Iris pigment epithelial cell (primary cell): ENCODE measurements at places on chromosomes 4 and X.
A peak's percentile ranks its signal among the peaks of the same experiment; 100 is the strongest.

- no peak for DNase-seq
Observed at GRCh38 chr4:85094735-85095134, 128.2 kb upstream of the WDFY3 start.

GRCh38 chrX:140510895-140511295 lies 6.0 kb upstream of the SOX3 start:
- no peak for DNase-seq

DNA sequence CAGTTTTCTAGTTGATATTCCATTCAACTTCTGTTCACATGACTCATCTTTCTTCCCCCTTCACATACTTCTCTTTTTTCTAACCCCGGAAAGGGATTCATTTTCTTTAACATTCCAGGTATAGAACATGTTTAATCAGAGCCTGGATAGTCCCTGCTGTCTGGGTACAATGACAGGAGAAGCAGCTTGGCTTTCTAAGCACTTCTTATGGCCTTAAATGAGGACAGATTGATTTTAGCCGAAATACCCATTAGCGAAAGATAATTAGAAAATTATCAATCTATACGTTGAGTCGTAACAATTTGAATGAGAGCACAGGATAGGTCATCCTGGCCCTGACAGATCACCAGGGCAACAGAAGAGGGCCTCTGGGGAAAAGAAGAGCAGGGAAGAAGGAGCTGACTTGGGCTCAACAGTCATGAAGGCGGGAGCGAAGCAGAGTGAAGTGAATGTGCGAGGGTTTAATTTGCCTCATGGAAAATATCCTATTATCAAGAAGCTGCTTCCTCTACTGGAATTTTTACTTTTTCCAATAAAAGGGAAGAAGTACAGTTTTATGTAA lies 62.2 kb downstream of the PPP1R2C start:
- DNase-seq, result no peak

GRCh38 chr4:186265683-186266652 lies at the start of gene F11:
Gene F11 (plus strand): TSS chr4:186266189. CDS start chr4:186267137, 948 bp downstream.
- DNase-seq, result no peak

DNA sequence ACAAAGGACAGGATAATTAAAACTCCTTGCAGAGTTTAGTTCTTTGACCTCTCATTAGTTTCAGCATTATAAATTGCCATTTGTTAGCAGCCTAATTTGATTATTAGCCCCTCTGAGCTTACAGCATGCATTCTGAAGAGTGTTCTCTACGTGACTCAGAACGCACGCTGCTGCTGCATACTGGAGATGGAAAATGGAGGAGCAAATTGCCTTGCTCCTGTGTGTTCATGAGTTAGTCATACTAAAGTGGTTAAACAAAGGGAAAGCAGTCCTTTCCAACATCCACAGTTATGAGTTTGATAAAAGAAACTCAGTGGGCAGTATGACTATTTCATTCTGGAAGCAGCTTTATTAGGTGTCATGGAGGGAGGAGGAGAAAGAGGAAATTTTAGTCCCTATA lies 922.5 kb downstream of the RPA4 start:
- DNase-seq, result peak; percentile 6

GRCh38 chr4:175767150-175767549 lies 44.9 kb downstream of the GPM6A start:
- DNase-seq, result no peak

DNA sequence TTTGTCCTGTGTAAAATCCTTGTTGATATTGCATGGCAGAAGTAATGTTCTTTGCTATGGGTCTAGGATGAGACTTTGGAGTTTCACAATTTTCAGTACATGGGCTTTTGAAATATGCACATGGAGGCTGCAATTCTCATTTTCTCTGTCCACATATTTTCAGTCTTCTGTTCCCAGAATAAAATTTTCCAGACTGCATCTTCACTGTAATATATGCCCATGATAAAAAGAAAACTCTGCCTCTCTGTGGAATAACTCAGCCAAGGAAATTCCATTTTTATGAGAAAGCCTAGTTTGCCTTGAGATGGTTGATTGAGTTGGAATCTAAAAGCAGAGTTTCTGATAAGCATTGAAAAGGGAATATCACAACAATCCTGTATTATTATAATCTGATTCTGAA lies 601.4 kb upstream of the AADAT start:
- no peak for DNase-seq

DNA sequence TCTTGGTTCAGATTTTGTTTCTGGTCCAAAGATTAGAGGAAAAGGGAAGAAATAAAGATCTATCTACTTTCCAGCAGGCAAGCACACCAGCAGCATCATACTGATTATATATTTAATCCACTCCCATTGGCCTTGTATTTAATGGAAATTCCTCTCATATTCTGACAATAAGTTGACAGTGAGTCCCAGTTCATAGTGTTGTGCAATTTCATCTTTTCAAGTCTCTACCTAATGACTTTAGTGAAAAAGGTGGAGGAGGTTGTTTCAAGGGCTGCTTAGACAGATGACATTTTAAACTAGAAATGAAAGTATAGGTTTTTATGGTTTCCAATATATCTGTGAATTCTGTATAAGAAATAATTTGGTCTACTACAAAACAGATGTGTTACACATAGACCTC lies 298.6 kb downstream of the PABPC4L start:
- no peak for DNase-seq

DNA sequence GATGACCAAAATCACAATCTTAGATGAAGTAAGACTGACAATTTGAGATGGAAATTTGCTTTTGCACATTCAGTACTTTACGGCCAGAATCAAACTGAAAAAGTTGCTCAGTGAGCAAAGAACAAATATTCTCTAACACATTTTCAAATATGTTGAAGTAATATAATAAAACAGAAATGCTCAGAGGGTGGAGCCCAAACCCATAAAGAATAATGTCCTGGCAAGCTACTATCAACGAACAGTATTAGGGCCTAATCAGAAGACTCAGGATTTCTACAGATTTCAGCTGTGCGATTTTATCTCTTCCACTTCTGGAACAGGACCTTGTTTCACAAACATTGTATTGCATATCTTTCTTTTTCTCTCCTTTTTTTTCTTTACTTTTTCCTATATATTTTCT lies 505.0 kb downstream of the TECRL start:
- DNase-seq, result no peak

DNA sequence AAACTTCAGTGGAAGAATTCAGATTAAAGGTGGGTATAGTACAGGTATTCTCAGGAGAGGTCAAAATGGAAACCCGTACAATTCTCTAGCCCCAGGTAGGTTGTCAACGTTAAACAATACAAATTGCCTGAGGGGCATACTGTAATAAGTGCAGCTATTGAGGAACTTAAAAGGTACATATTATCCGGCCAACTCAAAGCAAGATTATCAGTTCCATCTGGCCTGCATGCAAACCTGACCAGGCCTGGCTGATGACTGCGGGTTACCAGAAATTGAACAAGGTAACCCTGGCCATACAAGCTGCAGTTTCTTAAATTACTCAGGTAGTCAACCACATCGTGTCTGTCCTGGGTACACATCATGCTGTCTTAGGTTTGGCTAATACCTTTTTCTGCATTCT lies 12.3 kb upstream of the ZNF630 start:
- DNase-seq, result no peak

- DNase-seq, result no peak
Observed at GRCh38 chr4:155249016-155249566, 40.7 kb downstream of the NPY2R start.

DNA sequence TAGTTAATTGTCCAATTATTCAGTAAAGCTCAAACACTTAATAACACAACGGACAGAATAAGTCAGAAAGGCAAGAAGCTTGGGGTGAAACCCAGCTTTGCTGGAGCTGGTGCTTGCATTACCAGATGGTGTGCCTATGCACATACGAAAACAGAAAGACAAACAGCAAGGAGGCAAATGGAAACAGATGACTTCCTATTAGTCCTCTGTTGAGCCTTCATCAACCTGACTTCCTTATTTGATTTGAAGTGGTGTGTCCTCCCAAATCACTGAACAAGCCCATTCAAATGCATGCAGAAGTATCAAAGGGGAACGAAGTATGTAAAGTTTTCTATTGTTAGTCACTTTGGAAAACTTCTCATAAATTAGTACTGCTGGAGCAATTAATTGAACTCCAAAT lies 166.2 kb downstream of the ATP10D start:
- no peak for DNase-seq

- DNase-seq, result no peak
Observed at GRCh38 chr4:96003951-96004740, 164.3 kb downstream of the PDHA2 start.

- no peak for DNase-seq
Observed at GRCh38 chr4:148964456-148964855, 522.2 kb upstream of the NR3C2 start.

- DNase-seq, result no peak
Observed at GRCh38 chrX:69085151-69085550, 80.1 kb downstream of the PJA1 start.

DNA sequence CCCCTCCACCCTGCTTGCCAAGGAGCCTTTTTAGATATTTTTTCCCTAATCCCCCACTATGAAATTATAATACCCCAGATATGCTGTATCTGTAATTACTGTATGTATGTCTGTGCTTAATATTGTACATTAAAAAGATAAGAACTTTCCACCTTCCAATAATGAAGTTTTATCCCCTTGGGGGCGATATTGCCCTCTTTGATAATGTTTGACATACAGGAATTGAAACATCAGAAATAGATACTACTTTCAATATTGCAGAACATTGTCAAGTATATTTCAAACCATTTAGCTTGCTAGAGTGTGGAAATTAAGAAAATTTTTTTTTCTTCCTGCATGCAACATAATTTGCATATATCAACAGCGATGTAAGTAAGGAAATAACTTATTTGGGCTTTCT lies 58.9 kb downstream of the NAF1 start:
- peak; percentile 41 for DNase-seq

GRCh38 chr4:60809486-60809800 lies 390.7 kb upstream of the ADGRL3 start:
- DNase-seq, result no peak

- peak; percentile 45 for DNase-seq
Observed at GRCh38 chr4:89158884-89159503, 47.7 kb downstream of the TIGD2 start.

GRCh38 chr4:155772459-155773195 lies 13.8 kb downstream of the GUCY1B1 start:
- no peak for DNase-seq

GRCh38 chrX:31320740-31321139 lies 248.9 kb upstream of the FTHL17 start:
- no peak for DNase-seq

GRCh38 chrX:22392133-22392948 lies 119.6 kb downstream of the CBLL2 start:
- DNase-seq, result no peak

- DNase-seq, result peak; percentile 28
Observed at GRCh38 chr4:39635023-39635422, 3.6 kb downstream of the SMIM14 start.

GRCh38 chr4:157792716-157793115 lies 380.1 kb downstream of the GASK1B start:
- DNase-seq, result peak; percentile 11

DNA sequence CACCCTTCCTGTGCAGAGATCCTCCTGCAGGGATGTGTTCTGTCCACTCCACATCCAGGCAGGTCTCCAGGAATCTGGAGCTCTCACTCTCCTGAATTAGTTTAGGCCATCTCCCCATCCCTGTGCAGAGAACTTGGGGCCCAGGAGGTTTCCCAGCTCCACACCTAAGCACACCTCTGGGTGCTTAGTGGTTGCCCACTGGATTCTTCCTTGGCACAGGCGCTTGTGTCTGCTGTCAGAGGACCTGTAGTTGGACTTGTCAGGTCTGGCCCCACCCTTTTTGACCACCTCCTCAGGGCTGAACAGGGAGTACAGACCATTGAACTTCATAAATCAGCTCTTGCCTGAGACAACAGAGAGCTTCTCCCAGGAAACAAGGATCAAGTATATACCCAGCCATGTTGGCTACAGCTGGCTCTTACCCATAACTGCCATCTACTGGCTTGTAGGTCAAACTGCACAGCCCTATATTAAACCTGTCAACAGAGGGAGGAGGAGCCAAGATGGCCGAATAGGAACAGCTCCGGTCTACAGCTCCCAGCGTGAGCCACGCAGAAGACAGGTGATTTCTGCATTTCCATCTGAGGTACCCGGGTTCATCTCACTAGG lies 275.5 kb downstream of the PPARGC1A start:
- DNase-seq, result peak; percentile 6

GRCh38 chr4:143344774-143345173 lies 8.1 kb downstream of the GAB1 start:
- DNase-seq, result no peak

GRCh38 chr4:75745161-75745560 lies 20.8 kb downstream of the USO1 start:
- DNase-seq, result peak; percentile 84

DNA sequence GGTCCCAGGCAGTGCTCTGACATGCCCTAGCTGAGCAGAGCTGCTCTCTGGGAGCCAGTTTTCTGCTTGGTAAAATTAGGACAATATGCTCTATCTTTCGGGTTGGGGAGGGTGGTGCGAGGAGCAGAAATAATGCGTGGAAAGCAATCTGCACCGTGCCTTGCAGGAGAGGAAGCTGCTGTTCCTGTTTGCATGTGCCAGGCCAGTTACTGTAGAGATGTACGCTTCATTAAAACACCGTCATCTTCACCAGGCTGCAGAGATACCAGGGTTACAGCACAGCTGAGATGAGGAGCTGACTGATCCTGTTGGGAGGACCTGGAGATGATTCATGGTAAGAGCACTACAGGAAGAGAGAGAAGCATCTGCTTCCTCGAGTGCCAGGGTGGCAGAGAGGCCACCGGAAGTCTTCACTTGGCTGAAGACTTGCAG lies 29.5 kb upstream of the IRF2 start:
- peak; percentile 24 for DNase-seq
